GM20000 (cell line): ENCODE measurements at places on chromosomes 16 and 17.

GRCh38 chr17:32936894-32937500 is 9.0 kb downstream of the TMEM98 start:
- peak; percentile 81 for DNase-seq

DNA sequence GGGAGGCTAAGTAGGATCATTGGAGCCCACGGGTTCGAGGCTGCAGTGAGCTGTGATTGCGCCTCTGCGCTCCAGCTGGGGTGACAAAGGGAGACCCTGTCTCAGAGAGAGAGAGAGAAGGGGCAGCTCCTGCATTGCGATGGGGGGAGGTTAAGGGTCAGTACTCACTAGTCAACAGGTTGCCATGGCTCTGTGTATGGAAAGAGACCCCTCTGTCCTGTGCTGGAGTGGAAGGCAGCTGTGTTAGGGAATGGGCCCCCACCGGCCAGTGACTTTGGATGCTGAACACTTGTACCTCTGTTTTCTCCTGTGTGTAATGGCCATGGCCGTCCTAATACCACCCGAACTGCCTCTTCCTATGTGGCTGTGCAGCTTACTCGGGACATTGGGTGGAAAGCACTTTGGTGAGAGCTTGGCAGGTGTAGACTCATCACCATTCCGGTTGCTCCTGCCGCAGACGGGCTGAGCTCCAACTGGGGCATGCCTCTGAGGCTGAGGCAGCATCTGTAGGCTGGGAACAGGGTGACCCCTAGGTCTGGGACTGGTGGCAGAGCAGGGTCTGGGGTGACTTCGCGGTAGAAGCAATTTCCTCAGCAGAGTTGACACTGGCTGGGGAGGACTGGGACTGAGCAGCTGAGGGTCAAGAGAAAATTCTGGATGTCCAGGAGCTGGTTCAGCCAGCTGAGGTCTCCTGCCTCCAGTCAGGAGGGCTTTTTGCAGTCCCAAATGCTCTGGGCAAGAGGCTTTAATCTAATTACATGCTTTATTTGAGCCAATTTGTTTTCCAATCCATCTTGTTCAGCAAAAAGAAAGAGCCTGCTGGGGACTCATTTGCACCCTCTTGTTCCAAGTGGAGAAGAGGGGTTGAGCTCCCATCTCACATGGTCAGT is 184.5 kb downstream of the NTN1 start:
- DNase-seq = no peak

- DNase-seq = no peak
These were observed 478.8 kb downstream of the NPIPA7 start for GRCh38 chr16:16857603-16858283.

DNA sequence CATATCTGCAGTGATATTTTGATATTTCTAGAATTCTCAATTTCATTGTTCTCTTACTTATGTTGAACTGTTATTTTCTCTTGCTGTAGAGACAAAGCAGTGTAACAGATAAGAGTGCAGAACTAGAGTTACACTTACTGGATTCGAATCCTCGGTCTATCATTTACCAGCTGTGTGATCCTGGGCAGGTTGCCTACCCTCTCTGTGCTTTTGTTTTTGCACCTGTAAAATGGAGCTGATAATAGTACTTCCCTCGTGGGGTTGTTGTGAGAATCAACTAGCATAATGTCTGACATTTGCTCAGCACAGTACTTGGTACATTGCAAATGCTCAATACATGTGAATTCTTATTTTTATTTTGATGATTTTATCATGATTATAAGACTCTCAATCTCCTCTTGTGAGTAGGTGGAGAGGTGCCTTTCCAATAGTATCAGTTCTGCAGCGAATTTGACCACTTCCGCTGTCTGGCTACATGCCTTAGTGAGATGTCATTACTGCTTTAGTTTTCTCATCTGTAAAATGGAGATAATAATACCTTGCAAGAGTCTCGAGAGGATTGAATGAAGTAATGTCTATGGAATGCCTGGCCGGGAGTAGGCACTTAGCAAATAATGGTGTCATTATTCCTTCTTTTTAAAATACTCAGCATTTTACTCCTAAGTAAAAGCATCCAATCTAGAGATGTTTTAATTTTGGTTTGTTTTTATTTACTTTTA is 312.2 kb upstream of the MAF start:
- DNase-seq = no peak

DNA sequence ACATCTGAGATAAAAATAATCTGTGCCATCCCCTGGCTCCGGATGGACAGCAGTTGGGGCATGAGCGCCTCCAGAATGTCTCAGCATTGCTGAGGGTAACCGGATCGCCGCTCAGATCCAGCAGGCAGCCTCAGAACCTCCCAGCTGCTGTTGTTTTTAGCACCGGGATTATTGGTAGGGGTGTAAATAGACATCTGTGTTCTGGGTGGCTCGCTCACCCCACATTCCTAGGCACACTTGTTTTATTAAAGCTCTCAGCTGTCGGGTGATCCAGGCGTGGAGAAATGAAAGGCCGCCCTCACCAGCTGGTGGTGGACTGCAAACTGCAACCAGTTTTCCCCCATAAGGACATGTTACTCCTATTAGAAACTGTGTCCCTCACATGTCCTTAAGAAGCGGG is 32.1 kb downstream of the MYH3 start:
- DNase-seq = no peak

DNA sequence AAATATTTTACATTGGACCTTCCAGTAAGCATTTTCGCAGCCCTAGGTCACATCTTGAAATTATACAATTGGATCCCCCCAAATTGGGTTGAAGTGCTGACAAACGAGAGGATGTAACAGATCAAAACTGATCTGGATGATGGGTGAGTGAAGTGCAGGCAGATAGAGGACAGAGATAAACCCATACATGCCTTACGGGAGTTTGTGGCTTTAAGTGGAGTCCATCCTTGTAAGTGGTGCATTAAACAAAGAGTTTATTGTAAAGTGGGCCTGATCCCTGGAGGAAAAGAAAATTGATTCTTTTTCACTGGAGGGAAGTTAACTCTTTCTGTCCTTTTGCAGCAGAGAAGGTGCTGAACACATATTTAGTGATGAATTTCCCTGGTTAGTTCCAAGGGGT is 39.0 kb upstream of the KCNJ2 start:
- DNase-seq = no peak

DNA sequence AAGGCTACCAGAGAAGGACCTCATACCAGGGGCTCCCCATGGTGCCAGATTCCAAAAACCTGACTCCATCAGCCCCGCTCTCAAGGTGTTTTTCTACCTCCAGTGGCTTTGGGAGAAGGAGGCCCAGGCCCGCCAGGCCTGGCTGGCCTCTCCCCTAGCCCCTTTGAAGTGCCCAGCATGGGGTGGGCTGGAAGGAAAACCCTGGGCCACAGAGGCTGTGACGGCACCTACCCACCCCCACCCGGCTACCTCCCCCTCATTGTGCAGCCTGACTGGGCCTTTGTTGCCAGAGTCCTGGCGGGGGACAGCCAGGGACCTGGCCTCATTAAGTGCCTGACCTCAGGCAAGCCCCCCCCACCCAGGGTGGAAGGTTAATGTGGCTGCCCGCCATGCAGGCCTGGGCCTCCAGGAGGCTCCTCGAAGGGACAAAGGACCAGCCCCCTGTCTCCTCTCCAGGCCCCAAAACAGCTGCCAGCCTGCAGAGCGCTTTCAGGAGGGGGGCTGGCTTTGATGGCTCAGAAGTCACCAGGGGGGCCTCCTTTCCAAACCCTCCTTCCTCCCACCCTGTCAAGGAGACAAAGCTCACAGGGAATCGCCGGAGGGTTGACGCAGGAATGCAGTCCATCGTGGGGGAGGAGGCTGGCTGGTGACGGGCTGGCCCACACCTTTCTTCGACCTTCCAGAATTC is 159.4 kb downstream of the ZNF423 start:
- no peak for DNase-seq

- no peak for DNase-seq
These were observed 34.7 kb downstream of the GJC1 start for GRCh38 chr17:44795421-44795820.

- DNase-seq = no peak
These were observed 6.1 kb upstream of the PRKCA start for GRCh38 chr17:66296289-66296725.

DNA sequence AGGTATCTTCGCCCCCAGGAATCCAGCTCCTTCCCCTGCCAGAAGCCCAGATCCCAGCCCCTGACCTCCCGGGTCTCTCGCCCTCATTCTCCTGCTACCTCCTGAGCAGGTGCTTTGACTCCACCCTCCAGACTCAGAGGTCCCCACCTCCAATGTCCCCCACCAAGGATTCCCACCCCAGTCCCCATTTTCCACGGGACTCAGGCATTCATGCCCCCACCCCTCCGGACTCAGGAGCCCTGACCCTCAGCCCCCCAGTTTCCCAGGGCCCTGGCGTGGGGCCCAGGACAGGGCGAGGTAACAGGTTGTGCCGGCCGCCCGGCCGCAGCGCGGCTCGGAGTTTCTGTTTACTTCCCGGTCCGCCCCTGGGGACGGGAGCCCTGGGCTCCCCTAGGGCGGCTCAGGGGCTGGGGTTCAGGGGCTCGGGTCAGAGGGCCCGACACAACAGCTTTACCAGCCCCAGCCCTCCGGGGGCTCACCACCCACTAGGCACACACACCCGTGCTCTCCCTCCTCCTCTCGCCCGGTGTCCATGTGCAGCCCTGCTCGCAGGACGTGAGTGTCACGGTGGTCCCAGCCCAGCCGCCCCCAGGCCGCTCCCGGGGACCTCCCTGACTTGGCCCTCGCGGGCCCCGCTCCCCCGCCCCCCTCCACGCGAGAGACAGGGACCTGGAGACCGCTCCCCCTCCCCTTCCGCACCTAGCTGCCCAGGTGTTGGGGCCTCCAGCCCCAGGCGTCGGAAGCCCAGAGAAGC is 595 bp downstream of the BICDL2 start:
- no peak for DNase-seq

DNA sequence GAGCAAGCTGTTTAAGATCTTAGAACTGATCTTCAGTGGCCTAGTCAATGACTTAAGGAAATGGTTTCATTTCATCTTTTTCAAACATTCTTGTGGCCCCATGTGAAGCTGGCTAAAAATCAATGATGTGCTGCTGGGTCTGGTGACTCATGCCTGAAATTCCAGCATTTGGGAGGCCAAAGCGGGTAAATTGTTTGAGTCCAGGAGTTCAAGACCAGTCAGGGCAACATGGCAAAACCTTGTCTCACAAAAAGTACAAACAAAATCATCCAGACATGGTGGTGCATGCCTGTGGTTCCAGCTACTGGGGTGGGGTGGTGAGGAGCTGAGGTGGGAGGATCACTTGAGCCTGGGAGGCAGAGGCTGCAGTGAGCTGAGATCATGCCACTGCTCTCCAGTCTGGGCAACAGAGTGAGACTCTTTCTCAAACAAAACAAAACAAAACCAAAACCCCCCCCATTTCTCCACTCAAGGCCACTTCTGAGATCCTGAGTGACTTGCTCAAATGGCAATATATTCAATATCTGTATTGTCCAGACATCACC is 17.4 kb upstream of the COL1A1 start:
- peak; percentile 18 for DNase-seq

DNA sequence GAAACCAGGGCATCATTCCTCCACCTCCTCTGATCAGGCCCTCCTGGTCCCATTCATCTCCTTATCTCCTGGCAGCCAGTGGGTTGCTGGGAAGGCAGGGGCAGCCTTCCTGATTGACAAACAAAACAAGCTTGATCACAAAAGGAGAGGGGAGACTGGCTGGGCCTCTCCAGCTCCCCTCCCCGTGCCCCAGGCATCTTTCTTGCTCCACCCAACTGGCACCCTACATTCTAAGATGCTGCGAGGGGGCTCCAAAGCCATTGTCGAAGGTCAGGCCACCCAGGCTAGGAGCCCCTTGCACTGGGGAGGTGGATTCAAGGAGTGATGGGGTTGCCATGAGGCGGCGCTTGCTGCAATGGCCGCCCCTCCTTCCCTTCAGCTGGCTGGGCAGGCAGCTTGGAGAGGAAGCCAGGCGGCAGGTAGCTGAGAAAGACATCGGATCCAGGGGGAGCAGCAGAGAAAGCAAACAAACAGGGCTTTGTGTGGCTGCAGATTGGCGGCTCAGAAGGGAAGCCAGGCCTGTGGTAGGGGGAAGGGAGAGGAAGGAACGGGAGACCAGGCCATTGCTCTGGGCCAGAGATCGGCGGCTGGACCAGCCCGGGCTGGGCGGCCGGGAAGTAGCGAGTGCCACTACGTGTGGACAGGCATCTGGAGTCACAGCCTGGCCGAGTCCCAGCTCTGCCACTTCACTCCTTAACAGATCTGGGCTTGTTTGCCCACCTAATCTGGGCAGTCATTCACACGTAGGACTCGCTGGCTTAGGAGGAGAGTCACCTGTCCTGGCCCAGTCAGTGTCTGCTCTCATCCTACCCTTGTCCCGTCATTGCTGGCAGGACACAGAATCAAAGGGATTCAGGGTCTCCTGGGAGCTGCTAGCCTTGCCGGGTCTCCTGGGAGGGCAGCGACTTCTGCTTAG is 12.3 kb downstream of the RAI1 start:
- DNase-seq = no peak

DNA sequence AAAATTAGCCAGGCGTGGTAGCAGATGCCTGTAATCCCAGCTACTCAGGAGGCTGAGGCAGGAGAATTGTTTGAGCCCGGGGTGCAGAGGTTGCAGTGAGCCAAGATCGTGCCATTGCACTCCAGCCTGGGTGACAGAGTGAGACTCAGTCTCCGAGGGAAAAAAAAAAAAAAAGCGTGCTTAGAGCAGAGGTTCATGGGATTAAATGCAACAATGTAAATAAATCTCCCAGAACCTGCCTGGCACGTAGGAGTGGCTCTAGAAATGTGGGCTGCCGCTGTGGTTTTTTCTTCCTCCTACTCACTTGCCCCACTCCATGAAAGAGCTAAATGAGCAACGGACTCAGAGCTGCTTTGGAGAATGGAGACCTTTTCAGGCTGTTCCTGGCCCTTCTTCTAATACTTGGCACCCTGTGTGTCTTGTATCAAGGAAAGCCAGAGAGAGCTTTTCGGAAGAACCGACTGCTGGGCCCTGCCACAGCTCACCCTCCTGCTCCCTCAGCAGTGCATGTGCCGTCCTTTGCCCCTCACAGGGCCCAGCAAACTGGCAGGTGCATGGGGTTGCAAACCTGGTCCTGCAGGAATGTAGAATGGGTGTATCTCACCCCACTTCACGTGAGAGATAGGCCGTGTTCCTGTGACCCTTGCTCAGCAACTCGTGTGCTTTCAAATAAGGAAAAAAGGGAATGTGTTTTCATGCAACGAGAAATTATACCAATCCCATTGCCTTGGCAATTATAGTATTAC is 52.0 kb downstream of the LDHD start:
- no peak for DNase-seq

DNA sequence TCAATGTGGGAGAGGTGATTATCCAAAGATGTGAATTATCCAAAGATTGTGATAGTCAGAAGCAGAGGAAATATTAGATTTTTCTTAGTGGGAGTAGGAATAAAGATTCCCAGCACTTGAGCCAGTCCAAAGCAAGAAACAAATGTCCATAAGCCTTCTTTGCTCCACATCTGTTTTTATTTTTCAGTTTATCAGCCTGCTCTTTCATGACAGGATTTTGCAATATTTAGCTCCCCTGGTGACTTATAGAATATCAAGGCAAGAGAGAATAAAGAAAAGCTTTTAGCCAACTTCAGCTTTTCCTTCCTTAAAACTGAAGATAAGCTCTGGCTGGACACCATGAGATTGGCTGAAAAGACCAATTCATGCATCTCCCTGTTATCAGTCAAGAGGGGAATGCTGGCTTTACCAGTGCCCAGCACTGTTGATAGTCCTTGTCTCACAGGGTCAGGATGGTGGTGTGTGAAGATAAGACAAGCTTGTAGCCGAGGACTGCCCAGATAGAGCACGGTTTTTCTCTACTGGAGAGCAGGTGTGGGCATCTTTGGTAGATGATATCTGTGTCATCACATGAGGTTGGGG is 706.5 kb downstream of the KCNJ2 start:
- DNase-seq = no peak

GRCh38 chr17:28612936-28613872 is 781 bp downstream of the RSKR start:
- peak; percentile 53 for DNase-seq
